ENCODE measurements at places on chromosomes 3 and 15.
A peak's percentile ranks its signal among the peaks of the same experiment; 100 is the strongest.

DNA sequence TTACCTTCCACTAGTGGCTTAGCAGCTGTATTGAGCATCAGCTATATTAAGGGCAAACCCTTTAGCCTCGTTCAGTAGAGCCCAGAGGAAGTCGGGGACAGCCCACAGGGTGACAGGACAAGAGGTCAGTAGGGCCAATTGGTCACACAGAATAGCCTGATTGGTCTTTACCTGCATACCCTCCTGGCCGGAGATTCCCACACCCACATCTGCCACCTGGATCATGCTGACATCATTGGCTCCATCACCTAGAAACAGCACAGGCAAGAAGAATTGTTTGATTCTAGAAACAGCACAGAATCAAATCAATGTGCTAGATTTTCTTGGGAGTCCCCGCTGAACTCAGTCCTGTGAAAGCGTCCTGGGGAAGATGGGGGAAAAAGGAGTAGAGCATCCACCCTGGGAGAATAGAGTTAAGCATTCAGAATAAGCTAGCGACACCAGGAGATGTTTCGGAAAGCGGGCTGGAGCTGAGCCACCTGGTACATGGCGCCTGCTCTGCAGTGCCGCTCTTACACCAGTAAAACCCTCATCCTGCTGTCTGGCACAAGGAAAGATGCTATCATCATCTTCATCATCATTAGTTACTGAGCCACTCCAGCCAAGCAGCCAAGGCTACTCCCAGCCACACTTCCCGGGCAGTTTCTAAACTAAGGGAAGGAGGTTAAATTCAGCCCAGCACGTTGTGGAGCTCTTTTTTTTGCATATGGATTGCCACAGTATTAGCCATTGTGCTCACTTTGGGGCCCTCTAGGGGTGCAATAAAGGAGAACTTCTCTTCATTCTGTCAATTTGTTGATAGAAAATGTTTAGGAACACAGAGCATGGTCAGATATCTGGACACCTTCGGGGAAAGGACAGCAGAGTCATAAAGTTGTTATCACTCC, 171.3 kb downstream of the ATP10A start:
- no peak for DNase-seq

GRCh38 chr3:10702961-10703740, 112.9 kb upstream of the SLC6A11 start:
- no peak for DNase-seq

- no peak for DNase-seq
Measured at GRCh38 chr3:186493525-186494255, 50.5 kb downstream of the CRYGS start.

- no peak for DNase-seq
Measured at GRCh38 chr3:121670676-121671075, 10.0 kb upstream of the HCLS1 start.

- DNase-seq = no peak
Measured at GRCh38 chr3:161403251-161403650, 31.9 kb upstream of the SPTSSB start.

DNA sequence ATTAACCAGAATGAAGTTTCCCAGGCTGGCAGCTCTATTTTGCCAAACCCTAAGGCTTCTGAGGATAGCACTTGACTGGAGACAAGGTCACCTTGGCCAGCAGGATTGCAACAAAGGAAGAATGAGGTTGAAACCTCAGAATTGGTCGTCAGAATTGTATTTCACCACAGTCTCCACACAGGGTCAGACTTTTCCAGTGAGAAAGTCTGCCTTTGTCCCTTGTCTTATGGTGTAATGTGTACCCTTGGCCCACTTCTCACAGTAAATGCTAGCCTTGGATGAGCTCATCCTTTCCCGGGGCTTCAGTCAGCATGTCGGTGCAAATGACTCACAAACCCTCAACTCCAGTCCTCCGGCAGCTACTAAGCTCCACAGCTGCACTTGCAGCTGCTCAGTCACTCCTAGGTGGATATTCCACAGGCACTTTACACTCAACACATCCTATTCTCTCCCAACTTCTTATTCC, 19.7 kb downstream of the SSR3 start:
- no peak for DNase-seq

GRCh38 chr15:64634576-64635498, 140.6 kb downstream of the RBPMS2 start:
- DNase-seq = no peak

GRCh38 chr3:81029861-81030260, 731.6 kb downstream of the GBE1 start:
- no peak for DNase-seq

DNA sequence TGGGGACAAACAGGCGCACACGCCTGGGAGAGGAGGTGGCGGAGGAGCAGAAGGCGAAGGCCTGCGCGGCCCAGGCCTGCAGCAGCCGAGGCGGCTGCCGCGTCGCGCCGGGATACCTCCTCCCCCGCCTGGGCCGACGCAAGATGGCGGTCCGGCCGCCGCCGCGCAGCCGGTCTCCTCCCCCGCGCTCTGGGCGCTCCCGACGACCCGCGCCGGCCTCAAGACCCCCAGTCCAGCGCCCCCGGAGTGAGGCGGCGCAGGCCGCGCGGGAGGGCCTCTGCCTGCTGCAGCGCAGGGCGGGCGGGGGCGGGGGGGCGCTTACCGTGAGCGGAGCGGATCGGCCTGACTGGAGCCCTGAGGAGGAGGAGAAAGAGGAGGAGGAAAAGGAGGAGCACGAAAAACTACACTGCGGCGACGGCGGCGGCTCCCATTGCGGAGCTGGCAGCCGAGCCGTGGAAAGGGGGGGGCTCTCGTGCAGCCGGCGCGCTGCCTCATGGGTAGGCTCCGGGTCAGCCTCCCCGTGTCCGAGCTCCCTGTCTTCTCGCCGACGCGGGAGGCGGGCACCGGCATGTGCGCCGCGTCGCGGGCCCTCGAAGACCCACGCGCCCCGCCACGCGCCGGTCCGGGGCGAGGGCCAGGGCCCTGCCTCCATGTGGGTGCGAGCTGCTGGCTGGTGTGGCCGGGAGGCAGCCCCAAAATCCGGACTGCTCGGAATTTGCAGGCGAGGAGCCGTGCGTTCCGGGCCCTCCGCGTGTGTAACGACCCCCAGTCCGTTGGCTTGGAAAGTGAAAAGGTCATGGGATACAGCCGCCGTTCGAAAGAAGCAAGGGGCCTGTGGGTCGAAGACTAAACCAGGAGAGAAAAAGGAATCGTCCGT, at the start of gene ZNF280D:
Gene ZNF280D (minus strand): TSS at position 374 of the 877 bp plus-strand sequence. CDS start 26,400 bp downstream, outside the sequence.
- peak; percentile 37 for DNase-seq

DNA sequence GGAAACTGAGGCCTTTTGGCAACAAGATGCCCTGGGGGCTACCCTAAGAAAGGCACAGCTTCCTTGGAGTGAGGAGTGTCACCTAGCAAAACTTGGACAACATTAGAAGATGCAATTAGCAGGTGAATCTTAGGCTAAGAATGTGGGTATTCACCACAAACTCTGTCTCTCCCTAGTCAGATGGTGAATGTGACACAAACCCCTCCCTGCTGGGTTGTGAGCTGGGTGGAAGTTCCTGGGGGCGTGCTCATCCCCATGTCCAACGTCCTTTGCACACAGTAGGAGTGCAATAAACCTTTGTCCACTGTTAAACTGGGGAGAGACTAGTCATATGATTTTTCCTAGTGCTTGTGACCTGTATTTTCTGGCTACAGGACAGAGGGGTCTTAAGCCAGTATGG, 67.1 kb upstream of the SH3GL3 start:
- no peak for DNase-seq

GRCh38 chr15:94411846-94412245, 180.5 kb downstream of the MCTP2 start:
- no peak for DNase-seq

- DNase-seq = no peak
Measured at GRCh38 chr3:113985541-113985940, 37.7 kb downstream of the ZDHHC23 start.

- DNase-seq = peak; percentile 57
Measured at GRCh38 chr15:92820236-92821021, 79.7 kb upstream of the CHD2 start.

- no peak for DNase-seq
Measured at GRCh38 chr3:63851287-63851686, 12.3 kb downstream of the THOC7 start.

DNA sequence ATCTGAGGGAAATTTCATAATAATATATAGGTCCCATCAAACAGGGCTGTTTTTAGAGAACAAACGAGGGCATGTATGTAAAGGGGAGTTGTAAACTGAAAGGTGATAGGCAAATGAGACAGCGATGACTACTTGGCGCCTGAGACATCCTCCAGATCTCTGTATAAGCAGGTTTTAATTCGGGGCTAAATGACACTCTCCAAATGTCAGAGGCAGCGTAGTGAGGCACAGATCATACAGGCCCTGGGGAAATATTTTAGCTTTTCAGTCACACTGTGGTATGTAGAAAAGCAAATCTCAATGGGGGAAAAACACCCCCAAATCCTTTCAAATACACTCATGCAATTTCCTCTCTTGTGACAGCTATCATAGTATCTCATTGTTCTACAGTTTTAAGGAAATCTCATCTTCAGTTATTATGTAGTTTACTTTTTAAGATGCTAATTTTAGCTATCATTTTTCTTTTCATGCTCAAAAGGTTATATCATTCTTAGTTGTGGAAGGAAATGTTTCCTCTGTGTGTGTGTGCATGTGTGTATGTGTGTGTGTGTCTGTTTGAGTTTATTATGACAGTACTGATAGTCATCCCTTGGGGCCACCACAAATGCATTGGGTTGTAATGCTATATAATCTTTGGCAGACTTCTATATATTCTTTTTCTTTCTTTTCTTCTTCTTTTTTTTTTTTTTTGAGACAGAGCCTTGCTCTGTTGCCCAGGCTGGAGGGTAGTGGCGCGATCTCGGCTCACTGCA, 1.1 kb downstream of the TPRG1 start:
- no peak for DNase-seq

DNA sequence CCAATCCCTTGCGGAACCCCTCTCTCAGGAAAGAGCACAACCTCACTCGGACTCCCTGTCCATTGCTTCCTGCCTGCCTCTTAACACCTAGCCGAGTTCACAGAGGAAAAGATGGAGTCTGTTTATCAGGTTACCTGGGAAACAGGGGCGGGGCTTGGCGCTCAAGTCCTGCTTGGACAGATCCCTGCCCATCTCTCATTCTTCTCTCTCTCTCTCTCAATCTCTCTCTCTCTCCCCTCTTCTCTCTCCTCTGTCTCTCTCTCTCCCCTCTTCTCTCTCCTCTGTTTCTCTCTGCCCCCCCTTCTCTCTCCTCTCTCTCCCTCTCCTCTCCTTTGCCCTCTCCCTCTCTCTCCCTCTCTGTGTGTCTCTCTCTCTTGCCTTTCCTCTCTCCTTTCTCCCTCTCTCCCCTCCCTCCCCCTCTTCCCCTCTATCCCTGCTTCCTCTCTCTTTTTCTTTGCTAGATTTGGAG, at the start of gene EFHB:
Gene EFHB (minus strand): TSS at position 120 of the 469 bp plus-strand sequence. CDS start 199 bp downstream, outside the sequence.
- DNase-seq = no peak

DNA sequence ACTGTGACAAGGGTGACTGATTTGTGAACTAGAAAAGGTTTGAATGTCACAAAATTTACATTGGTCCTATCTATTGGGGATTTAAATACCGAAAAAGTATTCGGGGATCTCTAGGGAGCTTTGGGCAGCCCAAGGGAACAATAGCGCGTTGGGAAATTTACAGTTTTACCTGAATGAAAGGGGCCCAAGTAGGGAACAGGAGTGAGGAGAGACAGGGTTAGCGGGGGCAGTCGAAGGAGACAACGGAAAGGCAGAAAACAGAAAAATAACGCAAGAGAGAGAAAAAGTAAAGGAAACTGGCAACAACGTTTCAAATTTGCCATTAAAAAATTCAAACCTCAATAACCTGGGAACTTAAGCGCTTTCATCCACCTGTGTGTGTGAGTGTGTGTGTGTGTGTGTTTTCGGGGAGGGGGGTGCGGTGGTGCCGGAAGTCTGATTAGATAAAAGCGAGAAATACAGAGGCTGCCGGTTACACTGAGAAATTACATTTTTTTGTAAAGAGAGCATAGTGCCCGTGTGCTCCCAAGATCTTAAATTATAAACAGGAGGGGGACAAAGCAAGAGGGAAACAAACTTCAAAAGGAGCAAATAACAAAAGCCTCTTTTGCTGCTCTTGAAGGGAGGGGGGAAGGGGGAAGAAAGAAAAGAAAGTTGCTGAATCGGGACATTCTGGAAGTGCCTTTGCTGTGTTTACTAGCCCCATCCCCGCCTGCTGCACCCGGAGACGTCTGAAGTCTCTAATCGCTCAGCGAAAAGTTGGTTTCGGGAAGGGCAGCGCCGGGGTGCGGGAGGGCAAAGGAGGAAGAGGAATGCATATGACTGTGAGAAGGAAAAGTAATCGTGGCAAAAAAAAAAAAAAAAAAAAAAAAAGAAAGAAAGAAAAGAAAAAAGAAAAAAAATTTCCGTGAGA, 721 bp upstream of the ZIC1 start:
- DNase-seq = no peak

- DNase-seq = no peak
Measured at GRCh38 chr15:56537881-56538280, 72.9 kb upstream of the MNS1 start.

- no peak for DNase-seq
Measured at GRCh38 chr3:60421749-60422446, 829.4 kb downstream of the FHIT start.

DNA sequence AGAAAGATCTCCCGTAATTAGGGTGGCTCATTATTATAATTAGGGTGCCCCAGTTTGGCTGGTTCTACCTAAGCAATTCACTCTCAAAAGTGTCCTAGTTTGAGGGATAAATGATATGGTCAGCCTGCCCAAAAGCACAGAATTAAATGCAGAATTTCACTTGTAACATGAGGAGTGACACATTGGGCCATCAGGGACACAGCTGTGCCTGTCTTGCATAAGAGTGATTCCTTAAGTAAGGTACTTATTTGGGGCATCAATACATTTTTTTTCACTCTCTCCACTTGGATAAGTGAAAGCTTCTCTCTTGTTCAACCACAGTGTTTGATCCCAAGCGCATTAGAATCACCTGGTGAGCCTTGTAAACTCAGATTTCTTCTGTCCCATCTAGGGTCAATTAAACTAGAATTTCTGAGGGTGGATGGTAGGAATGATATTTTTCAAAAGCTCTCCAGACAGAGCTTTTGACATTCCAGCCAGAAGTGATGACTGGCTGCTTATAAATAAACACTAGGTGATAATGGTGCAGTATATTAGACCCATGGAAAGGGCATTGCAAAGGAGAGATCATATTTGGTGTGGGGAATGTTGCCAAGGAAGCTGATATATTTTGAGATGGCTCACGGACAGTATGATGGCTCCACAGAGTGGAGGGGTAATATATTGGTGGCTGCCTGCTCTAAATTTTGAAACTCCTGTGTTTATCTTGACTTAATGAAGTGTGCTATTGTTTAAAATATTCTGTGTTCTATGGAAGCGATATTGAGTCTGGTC, 458.1 kb upstream of the RASGRP1 start:
- DNase-seq = no peak

- no peak for DNase-seq
Measured at GRCh38 chr15:49235446-49236124, 65.5 kb downstream of the GALK2 start.

GRCh38 chr3:120475722-120476377, 25.1 kb upstream of the FSTL1 start:
- no peak for DNase-seq

- no peak for DNase-seq
Measured at GRCh38 chr3:36959821-36960220, 15.0 kb upstream of the TRANK1 start.

DNA sequence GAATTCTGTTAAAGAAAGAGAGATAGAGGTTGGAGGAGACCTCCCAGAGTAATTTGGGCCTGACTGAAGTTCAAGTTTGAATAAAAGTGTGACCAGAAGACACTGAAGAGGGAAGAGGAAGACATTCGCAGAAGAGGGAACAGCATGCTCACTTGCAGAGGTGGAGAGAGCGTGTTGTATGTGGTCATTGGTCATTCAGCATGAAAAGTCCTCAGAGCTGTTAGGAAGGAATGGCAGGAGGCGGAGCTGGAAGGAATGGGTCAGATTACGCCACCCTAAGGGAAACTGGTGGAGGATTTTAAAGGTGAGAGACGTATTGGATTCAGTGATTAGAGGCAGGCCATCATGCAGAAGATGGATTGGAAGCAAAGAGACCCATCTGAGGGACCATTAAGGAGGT, 41.6 kb downstream of the IQCH start:
- DNase-seq = no peak

Measured in 8988T (cell line).